ENCODE measurements at places on chromosomes 7 and 10.

DNA sequence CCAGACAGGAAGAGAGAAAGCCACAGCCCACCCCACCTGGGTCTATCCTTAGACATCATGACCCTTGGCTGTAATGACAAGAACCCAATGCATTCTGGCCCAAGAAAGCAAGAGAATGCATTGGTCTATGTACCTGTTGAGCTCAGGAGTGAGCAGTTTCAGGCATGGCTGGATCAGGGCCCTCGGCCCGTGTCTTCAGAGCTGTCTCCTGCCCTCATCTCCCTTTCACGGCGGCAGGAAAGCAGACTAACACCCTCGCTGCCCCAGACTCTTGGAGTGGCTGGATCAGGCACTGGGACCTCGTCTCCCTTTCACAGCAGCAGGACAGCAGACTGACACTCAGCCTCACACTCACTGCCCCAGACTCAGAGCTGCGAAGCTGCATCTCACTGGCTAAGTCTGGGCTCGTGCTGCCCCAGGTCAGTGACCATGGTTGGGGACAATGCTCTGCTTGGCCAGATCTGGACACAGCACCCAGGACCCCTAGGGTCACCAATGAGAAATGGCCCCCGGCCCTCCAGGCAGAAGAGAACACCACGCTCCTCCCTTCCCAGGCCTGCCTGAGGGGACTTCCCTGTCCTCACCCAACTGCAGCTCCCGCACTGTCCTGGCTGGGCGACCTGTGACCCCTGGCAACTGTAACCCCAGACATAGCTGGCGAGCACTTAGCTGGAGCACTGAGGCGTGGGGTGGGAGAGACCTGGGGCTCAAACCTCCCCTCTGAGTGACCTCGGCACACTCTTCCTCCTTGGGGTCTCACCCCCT, 12.9 kb upstream of the PDGFA start:
- no peak for DNase-seq

GRCh38 chr7:35712563-35713226, 17.8 kb upstream of the HERPUD2 start:
- DNase-seq: no peak

GRCh38 chr7:39613577-39613976, 9.8 kb upstream of the RALA start:
- DNase-seq: peak; percentile 90

DNA sequence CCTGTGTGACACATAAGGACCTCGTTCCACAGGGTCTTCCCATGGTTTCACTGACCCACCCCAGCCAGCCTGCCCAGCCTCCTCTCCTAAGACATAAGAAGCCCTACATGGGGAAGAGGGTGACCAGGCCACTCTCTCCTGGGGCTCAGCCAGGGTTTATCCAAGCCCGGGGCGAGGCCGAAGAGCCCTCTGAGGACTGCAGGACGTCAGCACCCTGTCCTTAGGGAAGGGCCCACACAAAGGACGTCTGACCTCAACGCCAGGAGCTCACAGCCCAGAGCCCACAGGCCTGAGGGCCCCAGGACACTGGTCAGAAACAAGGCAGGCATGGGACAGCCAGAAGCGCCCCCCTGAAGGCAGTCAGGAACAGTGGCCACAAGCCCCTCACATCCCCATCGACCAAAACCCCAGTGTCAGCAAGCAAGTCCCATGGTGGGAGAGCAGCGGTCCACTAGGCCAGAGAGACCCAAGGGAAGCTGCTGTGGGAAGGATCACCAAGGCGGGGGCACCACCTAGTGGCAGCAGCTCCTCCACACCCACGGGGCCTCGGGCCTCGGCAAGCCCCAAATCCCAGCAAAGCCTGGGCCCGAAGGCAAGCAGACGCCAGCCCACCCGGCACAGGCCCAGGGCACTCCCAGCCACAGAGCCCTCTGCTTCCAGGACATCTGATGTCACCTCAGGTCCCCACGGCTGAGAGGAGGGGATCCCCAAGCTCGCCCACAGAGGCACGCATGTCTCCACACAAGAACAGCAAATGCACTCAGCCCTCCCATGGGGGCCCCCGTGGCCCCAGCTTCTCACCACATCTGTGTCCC, 23.4 kb downstream of the MAD1L1 start:
- peak; percentile 71 for DNase-seq

DNA sequence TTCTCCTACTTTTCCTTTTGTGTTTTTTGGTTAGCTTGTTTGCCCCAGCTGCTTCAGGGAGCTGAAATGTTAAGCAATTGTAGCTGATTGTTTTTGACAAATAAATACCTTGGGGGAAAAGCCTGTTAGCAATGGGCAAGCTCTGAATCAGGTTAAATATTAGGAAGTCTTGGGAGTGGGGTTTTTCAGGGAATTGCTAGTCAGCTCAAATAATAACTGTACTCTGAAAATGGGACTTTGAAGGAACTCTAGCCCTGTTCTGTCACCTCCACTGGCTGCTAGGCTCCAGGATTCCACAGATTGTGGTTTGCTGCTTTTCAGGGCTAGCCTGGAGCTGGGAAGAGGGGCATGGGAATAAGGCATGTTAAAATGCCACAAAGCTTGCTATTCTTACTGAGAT, 39.5 kb downstream of the ADK start:
- no peak for DNase-seq

- no peak for DNase-seq
Measured at GRCh38 chr10:9833942-9834341, 1183.7 kb upstream of the CELF2 start.
